ENCODE measurements at places on chromosomes 3 and 15.

DNA sequence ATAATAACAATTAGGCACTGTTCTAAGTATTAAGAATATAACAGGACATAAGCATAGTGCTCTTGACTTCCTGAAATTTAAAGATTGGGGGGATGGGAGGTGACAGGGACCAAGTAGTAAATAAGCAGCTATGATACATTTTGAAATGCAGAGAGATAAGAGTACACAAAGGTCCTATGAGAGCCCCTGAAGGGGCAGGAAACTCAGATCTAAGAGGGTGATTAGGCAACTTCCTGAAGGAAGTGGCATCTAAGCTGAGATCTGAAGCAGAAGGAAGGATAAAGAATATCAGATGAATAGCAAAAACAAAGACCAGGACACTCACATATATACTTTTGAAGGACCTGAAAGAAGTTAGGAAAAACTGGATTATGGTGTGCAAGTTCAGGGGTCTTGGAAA, 415.2 kb upstream of the FRG2C start:
- no peak for DNase-seq

DNA sequence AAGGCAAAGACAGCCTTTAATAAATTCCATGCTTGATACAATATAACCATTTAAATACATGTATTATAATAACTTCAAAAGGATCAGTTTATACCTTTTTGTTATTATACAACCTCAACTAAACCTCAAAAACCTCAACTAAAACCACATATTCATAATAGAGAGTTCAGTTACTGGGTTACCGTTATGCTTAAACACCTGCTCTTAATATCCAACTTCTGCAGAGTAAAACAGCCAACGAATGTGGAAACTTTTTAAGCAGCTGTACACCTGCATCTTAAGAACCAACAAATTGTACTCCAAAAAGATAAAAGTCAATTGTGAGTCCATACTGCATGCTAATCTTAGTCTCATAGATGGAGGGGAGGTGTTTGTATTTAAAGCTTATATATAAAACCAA, 53.5 kb downstream of the TFDP2 start:
- no peak for DNase-seq

DNA sequence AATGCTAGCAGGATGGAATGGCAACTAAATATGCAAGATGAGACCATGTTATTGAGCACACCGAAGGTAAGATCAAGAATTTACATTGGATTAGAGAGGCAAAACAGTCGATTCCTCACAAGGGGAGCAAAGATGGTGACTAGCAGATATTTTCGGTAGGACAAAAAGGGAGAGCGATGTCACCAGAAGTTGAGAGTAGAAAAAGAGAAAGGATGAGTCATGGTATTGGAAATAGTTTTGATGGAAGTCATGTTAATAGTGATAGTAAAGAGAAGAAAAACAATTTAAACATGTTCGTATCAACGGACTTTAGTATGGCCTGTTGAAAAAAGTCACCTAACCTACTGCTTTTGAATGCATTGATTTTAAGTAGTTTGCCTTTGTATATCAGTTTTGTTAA, 55.0 kb downstream of the UBE2E2 start:
- no peak for DNase-seq

- peak; percentile 56 for DNase-seq
These were observed 32.5 kb downstream of the ABHD5 start for GRCh38 chr3:43723121-43723734.

DNA sequence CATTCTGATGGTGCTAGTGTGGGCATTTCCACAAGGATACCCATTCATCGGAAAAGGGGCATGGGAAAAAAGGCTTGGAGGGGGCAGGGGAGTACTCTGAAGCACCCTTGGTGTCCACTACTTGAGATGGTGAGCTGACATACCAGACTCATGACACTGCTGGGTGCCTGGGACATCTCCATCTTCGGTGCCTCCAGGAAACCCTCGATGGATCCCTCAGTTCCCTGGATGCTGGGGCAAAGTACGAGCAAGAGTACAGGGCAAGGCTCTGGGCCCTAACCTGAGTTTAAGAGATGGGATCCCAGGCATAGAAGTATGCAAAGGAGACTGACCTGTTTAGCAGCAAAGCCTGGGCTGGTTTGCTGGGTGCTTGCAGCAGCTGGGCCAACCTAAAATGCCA, 5.2 kb upstream of the IP6K1 start:
- no peak for DNase-seq

GRCh38 chr3:124168271-124168670, 176.3 kb upstream of the ROPN1 start:
- no peak for DNase-seq

GRCh38 chr15:57924598-57924997, 140.9 kb downstream of the ALDH1A2 start:
- DNase-seq: no peak

DNA sequence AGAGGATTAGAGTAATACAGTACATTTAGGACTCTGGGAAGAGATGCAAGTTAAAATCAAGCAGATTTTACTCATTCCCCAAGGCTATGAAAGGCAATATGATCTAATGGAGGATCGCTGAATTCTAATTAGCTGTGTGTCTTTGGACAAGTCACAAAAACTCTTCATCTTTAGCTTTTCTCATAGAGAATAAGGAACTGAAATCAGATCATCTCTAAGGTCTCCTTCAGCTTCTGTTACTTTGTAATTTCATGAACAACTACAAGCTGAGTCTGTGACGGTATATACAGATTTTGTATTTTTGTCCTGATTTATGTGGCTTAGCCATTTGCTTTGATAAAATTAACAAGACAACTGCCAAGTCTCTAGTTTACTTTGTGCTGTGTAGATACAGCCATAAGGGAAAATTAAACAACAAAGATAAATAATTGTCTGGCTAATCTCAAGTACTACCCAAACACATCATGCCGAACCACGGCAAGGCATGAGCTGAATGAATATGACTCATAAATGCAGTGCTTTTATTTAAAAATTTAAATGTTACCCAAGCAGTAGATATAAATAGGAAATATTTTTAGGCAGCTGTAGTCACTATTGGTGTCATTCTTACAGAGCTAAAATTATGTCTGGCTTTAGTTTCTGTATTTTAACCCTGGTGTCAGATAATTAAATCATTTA, 81.5 kb downstream of the GAP43 start:
- no peak for DNase-seq

DNA sequence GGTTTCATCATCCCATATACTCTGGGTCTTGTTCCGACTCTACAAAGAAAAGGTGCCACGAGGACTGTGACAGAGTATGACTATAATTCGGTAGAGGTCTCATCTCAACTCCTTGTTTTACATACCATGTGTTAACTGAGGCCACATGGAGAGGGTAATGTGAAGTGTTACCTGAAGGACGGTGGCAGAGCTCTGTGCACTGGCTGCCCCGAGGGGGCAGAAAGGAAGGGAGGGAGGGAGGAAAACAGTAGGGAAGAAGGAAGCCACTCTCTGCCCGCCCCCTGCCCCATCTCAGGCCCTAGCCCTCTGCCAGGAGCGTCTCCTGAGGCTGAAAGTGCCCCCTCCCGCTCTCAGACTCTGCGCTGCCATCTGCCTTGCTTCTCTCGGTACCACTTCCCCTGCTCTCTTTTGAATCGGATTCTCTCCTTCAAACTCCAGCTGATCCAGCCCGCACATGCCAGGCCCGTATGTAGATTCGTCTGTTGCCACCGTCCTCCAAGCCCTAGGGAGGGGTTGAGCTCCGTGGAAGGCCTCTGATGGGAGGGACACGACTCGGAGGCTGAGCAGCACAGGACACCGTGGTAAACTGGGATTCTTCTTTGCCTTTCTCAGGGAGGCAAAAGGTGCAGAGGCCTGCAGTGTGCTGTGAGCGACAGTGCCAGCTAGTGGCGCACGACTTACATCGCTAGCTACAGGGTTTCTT, 70.5 kb upstream of the ATP10A start:
- peak; percentile 78 for DNase-seq

- DNase-seq: no peak
These were observed 1.0 kb downstream of the UBE2E1 start for GRCh38 chr3:23806534-23807423.

DNA sequence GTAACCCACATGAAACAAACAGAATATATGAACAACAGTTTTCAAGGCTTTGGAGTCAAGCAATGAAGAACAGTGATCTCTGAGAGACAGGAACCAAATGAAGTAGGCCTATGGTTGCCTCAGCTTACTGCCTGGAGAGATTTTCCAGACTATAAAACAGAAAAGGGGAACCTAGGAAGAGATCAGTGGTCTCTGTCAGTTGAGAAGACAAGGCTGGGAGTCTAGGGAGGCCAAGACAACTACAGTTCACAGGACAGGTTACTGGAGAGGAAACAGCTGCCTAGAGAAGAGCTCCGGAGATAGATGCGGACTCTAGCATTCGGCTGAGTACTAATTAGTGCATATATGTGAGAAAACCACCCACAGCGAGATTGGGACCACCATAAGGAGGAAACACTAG, 87.7 kb downstream of the PLCH1 start:
- DNase-seq: no peak

GRCh38 chr15:80473286-80474223, 69.4 kb downstream of the ARNT2 start:
- DNase-seq: no peak

GRCh38 chr3:32399030-32399620, 7.5 kb downstream of the CMTM7 start:
- DNase-seq: peak; percentile 35

- no peak for DNase-seq
These were observed 316.7 kb downstream of the CLSTN2 start for GRCh38 chr3:140251678-140252077.

GRCh38 chr3:24410860-24411259, 83.8 kb downstream of the THRB start:
- DNase-seq: no peak

- no peak for DNase-seq
These were observed 76.2 kb downstream of the RGMA start for GRCh38 chr15:93012786-93013185.

- DNase-seq: no peak
These were observed 353.2 kb upstream of the ATP11B start for GRCh38 chr3:182440101-182440500.

DNA sequence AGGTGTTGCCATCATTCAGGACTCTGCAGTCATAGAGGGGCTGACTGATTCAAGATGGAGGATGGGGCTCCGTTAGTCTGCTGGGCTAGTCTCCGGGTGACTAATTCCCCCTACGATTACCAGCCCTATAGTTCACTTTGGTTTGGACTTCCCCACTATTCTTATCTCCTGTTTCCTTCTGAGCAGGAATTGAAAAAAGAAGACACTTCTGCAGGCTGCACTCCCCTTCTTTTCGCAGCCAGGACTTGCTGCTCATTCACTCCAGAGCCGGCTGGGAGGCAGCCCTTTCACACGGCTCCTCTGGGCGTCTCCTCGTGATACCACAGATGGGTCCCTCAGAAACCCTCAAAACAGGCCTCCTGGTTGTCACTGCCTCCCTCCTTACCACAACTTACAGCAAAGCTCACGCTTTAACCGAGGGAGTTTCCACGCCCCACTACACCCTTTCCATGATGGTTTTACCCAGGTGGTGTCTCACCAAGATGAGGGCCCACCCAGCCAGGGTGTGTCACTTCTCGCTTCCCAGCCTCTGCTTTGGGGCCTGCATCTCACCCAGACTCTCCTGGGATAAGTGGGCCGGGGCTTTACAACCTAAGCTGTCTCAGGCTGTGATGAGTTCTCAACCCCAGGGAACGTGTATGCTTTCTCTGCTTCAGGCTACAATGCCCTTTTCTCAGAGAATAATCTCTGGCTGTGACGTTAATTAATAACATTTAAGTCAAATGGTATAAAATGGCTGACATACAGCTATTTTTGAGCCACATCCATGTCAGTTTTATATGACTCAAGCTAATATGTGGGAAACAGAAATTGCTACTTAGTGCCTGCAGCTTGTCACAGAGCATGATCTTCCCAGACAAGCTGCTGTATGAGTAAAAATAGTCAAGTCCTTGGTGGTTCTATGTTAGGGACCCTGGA, 11.9 kb downstream of the CX3CR1 start:
- no peak for DNase-seq

DNA sequence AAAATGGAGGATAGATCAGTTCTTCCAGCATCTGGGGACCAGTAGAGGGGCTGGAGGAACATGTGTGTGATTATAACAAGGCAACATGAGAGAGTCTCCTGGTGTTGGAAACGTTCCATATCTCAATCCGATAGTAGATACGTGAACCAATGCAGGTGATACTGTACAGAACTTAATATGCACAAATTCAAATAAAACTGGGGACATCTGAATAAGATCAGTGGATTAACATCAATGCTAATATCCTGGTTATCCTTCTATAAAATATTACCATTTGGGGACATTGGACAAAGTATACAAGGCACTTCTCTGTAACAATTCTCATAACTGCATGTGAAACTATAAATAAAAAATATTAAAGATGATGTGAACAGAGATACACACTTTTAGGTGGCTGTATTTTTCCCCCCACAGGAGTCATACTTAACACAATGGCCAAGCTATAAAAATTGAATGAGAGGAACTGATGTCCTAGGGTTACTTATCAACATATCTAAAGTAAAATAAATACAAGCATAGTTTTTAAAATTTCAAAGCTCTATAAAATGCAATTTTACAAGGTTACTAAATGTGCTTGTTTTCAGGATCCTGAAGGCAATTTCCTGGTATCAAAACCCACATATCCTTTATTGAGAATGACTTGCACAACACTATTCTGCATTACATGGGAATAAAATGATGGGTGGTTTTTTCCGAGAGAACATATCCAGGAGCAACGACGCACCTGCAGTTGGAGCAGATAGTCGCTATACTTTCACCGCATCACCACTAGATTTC, 31.1 kb upstream of the TJP1 start:
- no peak for DNase-seq

DNA sequence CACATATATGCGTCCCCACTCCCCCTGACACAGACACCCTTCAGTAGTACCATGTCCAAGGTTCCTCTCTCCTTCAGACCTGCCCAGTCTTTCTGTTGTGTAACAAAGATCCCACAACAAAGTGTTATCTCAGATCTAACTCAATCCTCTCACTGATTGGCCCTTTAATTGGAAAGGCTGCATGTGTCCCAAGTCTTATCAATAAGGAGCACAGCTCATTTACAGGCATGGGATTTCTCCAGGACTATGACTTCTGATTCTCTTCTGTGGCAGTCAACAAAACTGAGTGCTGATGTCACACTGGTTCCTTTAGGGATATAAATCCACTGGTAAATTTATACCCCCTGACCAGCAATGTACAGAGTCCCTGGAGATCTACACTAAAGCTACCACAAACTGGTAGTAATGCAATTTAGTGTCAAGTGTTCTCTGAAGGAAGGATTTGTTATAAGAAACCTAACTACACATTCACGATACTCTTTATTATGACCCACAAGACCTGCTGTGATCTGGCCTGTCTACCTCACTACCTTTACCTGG, 28.1 kb downstream of the CLK3 start:
- DNase-seq: no peak

- no peak for DNase-seq
These were observed 65.8 kb downstream of the ZNF280D start for GRCh38 chr15:56667517-56667916.
